Activated T-cell treated with anti-CD3 and anti-CD28 coated beads for 1 hour (primary cell): ENCODE measurements at places on chromosomes 7 and 10.

DNA sequence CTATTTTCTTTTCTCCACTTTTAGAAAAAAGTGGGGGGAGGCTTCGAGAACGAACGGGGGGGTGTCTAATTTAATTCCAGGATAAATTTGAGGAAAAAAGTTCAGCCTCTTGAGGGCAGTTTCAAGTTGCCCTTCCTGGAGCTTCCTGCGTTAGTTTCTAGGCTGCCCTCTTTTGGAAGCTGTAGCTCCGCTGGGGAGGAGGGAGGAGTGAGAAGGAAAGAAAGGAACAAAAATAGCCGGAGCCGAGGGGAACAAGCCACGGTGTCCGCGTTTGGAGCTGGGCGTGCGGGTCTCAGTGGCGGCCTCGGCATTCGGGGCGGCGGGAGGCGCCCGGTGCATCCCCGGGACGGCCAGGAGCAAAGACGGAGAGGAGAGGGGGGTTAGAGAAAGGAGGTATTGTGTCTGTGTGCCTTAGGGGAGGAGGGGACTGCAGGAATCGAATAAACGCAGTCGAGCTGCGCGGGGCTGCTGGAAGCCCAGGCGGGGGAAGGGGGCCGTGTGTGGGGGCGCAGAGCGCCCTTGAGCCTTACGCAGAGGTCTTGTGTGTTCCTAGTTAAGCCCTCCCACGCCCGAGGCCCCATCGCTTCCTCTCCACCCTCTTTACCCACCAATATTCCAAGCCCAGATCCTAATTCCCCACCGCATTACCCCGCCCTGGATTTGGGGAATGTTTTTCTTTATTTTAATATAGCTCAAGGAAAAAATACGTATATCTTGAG lies 2.0 kb upstream of the TNRC18 start:
- no peak for DNase-seq

DNA sequence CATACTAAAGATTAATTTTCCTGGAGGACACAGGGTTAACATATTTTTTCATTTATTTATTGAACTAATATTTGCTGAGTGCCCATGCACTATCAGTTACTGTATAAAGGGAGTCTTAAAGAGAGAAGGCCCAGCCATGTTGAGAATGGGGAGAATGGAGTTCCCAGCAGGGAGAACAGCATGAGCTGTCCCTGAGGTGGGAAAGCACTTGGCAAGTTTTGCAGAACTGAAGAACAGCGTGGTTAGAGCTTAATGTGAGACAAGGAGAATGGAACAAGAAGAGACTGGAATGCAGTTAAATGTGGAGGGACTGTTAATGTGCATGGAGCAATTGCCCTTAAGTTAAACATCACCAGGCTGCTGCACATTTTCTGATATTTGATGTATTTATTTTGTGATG lies 435.4 kb downstream of the SUGCT start:
- no peak for DNase-seq

DNA sequence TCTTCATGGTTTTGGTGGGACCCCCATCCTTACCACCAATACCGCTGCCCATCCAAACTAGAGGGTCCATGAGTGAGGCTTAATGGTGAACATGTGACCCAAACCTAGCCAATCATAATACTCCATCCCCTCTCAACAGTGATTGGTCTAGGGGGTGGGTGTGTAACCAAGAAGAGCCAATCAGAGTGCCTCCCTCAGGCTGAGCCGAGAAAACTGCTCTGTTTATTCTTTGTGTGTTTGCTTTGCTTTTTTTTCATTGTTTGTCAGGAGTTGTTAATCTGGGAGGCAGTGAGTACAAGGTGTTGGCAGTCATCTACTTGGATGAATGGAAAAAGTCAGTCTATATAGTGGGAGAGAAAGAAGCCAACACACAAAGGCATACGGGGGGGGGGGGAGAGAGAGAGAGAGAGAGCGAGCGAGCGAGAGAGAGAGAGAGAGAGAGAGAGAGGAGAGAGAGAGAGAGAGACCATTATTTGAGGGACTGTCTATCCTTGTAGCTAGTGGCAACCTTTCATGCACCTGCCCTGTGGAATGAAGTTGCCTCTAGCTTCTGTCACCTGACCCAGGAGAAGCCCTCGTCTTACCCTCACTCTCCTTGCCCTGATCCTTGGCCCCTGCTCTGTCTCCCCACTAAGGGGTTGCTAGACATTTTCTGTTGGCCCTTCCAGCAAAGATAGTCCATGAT lies 441.7 kb downstream of the TYW1 start:
- DNase-seq: no peak

DNA sequence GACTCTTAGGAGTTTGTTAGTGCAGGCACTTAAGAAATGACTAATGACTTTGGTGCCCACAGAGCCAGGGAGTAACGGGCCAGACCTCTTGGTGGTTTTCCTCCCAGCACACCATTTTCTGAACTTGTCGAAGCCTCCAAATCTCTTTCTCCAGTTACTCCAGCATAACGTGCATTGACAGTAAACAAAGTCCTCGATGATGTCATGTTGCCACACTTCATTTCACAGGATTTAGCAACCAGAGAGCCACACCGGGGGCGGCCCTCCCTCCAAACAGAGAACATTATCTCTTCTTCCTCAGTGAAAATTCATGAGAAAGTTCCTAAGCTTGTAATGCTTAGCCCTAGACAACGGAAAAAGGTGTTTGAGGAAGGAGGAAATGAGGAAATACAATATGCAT lies 4.0 kb upstream of the SVOPL start:
- DNase-seq: no peak

- DNase-seq: no peak
These were observed 102.5 kb downstream of the C10orf105 start for GRCh38 chr10:71616817-71617654.

DNA sequence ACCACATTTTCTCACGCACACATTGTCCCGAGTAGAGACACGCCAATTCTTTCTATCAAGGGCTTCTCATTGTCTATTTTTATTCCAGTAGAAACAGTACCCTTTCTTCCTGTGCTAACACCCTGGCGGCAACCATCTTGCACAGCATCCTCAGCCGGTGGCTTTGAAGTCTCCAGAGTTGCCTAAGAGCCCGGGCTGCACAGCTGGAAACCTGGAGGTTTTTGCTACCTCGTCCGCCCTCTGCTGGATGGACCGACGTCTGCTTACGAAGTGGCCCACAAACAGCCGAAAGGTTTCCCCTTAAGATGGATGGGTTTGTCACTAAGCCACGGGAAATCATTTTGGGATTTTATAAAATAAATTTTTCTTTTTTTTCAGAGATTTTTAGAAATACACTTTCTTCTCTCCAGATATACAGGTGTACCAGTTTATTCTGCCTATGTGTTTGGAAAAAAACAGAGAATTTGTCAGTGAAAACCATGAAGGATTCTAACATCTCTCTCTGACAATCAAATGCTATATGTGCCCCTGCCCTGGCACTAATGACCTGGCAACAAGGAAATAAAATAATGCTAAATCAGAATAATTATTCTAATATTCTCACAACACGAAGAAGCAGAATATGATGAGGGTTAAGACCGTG lies 81.8 kb upstream of the FAM204A start:
- peak; percentile 33 for DNase-seq
